ENCODE measurements at places on chromosomes 2 and 18.
A peak's percentile ranks its signal among the peaks of the same experiment; 100 is the strongest.

DNA sequence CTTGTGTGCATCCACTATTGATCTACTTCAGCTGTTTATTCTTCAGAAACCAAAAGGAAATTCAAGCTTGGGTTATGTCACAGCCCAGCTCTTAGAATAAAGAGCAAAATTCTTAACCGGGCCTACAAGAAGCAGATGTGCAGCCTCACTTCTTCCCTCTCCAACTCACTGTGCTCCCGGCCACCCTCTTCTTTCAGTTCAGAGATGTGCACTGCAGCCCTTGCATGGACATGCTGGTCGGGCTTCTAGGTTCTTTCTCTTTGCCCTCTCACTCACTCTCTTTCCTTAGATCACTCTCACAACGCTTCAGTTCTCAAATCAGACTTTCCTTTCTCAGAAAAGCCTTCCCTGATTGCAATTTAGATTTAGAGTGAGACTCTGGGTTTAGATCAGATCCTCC lies 104.1 kb downstream of the CHN1 start:
- DNase-seq, result no peak

GRCh38 chr2:198374375-198375082 lies 570.1 kb downstream of the PLCL1 start:
- peak; percentile 50 for DNase-seq

GRCh38 chr2:126653109-126653508 lies 2.8 kb upstream of the GYPC start:
- no peak for DNase-seq

- DNase-seq, result no peak
Observed at GRCh38 chr2:135047300-135047699, at the start of gene MAP3K19. MAP3K19 (minus strand) TSS chr2:135047447; CDS start chr2:135024647, 22,800 bp downstream.

DNA sequence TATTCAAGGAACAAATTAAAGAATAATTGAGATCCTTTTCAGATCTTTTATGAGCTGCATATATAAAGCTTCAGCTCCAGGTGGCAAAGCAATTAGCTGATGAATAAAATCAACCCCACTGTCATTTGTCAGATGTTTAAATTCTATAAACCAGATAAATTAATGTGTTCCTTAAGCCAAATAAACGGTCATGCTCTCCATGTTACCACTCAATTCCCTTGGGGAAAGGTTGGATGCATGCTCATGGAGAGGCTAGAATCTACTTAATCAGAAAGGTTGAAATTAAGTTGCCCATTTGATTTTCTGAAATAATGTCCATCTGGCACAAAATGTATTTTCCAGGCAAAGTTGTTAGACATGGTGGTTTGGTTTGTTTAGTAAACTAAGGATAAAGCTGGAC lies 282.5 kb upstream of the SPRED2 start:
- no peak for DNase-seq

- DNase-seq, result no peak
Observed at GRCh38 chr18:58208207-58208932, 164.3 kb downstream of the NEDD4L start.

DNA sequence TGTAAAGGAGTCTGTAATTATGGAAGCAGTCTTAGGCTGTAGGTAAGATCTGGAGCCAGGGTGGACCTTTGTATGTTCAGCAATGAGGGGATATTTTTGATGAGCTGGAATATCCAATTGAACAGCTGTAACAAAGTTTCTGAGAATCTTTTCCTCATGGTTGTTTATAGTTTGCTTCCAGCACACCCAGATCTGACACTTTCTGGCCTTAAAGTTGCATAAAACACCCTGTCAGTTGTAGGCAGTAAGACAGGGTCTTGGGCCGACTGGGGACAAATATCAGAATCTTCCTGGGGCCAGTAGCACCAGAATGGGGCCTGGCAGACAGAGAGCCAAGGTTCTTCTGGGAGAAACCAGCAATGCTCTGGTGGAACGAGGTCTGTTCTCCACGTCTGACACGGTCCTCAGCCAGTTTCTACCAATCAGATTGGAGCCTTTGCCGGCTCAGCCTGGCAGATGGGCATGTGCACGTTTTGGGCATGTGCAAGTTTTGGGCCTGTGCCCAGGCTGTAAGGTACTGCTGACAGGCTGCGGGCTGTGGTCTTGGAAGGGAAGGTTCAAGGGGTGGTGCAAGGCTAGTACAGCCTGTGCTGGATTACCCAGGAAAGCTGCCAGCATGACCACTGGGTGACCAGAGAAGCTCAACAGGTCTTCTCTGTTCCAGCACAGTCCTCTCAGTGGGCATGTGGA lies 89.8 kb downstream of the PRKCE start:
- DNase-seq, result no peak

- DNase-seq, result no peak
Observed at GRCh38 chr18:61662726-61663125, 230.1 kb downstream of the RNF152 start.

DNA sequence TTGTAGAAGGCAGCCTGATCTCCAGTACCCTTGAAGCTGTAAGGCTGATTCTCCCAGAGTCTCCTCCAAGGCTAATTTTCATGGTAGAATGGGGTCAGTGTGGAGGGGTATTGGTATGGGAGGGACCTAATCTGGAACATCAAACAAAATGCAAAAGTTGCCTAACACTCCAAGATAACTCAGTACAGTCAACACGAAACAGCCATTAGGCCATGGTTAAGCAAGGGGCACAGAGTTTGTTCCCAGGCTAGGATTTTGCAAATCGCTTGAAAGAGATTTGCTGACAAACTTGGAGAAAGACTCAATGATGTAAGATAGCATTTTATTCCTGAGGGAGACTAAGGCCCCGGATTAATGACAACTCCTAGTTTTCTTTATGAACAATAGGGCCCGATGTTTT lies 5.4 kb downstream of the PID1 start:
- no peak for DNase-seq

DNA sequence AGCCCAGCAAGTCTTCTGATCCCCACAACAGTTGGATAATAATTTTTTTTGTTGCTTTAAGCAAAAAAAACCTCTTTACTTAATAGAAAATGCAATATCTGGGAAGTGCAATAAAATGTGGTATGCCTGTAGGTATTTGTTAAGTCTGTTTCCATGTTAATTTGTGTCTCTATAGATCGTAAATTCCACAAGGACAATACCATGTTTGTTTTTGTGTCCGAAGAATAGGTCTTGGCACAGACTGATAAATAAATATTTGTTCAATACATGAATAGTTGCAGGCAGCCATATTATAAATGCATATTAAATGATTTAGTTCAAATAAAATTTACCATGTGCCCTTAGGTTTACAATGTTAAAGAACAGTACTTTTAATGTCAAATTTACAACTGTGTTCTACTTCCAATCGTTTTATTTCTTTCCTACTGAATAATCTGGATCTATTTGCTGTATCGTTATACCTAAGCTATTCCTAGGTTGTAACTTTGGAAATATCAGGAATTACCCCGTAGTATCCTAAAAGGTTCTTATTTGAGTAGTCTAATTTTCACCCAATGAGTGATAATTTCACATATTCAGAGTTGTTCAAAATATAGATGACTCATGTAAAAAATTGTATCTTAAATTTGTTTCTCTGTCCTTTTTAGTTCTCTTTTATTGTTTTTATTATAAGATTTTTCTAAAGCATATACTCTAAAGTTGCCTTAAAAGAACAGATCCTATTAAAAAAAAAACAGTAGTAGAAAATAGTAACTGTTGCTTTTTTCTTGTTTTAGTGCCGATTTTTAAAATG lies 151.8 kb downstream of the EHBP1 start:
- no peak for DNase-seq

- no peak for DNase-seq
Observed at GRCh38 chr2:24957221-24957620, 14.5 kb downstream of the DNAJC27 start.

- DNase-seq, result no peak
Observed at GRCh38 chr2:208142240-208142924, 3.6 kb downstream of the CRYGB start.

GRCh38 chr18:76674596-76674995 lies 147.8 kb upstream of the ZNF236 start:
- no peak for DNase-seq

DNA sequence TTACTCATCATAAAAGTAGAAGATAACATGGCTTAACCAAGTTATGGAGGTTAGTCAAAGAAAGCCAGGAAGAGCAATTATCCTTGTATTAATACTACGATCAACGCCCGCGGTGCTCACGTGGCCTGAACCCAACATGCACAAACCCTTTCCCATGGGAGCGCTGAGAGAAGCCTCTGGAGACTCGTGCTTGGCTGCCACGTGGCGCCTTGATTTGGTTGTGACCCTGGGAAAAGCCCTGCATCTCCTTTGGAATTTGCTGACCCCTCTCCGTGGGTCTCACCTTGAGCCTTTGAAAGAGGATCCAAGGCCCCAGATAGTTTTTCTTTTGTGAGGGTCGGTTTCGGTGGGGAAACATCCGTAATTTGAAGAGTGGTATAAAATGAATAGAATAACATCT lies 255.6 kb downstream of the DCDC2C start:
- no peak for DNase-seq

DNA sequence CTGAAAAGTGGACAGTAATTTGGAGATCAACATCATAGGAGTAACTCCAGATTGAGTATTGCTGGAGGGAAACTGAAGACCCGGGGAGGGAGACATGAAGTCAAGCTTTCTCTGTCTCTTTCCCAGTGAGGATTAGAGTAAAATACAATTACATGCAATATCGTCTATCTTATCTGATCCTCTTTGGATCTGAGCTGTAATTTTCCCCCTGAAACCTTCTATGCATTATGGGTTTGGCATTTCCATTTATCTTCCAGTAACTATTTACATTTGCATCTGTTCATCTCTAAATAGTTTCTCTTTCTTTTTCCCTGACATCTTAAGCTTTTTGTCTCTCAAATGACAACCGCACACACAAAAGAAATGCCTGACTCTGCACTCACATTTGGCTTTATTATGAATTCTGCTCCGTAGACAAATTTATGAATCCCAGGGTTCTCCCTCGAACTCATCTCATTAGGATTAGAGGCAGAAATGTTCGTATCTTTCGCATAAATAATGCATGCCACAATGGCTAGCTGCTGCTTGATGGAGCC lies 113.1 kb downstream of the SPP2 start:
- DNase-seq, result no peak

DNA sequence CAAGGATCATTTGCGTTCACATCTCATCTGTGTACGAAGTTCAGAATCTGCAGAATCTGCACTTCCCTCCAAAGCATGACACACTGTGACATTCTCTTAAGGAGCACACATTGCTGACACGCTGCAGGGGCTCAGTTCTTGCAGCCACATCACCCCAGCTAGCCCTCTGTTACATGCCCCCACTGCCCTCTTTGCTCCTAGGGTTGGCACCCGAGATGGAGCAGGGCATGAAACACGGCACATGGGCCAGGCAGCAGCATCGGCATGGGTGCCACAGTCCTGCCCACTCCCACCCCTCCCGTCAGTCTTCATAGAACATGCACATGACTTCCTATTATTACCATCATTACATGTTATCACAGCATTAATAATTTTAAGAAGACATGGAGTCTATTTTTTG lies 76.4 kb downstream of the COL6A3 start:
- no peak for DNase-seq

DNA sequence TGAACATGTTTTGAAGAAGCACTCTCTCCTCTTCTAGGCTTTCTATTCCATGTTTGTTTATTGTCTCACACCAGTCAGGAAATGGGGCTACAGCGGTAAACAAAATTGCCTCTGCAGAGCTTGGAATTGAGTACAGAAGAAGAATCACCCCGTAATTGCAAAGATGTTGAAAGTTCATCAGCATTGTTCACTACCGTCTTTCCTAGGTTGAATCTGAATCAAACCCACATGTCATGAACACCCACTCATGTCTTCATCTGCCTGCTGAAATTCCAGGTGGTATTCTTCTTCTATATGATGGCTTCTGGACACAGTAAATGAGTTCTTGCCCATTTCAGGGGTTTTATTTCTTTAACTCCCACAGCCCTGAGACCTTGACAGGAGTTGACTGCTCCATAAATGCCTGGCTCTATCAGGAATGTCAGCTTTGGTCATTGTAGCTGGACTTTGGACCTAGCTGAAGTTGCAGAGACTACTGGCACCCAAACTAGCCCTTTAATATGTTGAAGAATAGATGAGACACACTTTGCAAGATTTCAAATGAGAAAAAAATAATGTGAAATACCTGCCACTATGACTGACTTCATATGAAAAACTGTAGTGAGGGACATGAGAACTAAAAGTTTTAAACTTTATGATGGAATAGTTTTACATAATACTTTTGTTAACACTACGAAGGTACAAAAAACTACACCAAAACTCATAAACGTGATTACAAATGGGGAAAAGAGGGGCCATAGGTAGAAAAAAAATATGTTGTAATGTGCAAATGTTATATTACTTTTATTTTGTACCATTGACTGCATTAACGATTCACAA lies 1235.3 kb upstream of the ZEB2 start:
- no peak for DNase-seq

DNA sequence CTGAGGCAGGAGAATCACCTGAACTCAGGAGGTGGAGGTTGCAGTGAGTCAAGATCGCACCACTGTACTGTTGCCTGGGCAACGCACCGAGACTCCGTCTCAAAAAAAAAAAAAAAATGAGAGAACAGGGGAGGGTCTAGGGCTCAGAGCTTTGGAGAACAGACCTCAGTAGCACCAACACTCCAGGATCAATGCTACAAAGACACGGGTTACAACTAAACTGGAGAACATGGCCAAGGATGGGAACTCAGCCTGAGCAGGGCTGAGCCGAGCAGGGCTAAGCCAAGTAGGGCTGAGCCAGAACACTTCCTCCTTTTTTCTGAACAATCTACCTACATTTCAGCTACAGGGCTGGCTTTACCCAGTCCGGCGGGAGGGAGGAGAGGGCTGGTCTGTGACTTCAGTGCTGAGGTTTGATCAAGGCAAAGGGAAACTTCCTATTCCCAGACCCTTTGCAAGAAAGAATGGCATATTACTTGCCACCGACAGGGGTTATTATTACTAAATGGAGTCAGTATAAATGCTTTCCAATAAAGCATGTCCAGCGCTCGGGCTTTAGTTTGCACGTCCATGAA lies 2.9 kb upstream of the CASP8 start:
- peak; percentile 34 for DNase-seq

GRCh38 chr2:140085674-140086073 lies 1305.5 kb upstream of the NXPH2 start:
- DNase-seq, result peak; percentile 2

DNA sequence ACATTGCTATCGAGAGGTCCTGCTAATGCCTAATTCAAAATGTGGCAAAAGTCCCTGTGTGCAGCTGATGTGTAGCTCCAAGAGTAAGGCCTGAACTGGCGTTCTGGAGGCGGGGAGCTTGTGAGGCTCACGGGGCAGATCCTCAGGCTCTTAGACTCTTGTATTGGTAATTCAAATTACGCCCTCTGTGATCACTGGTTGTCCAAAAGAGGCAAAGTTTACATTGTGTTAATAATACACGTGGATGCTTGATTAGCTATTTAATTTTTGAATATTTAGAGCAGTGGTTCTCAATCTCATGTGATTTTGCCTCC lies 12.4 kb upstream of the CRYGA start:
- DNase-seq, result no peak

Data from globus pallidus (tissue), 1 donor.